PC-3 (cell line): ENCODE measurements at places on chromosomes 5 and 9. TPM values are rescaled to one million over a fixed set of nuclear protein-coding genes. Genes with fewer than 3 reads are reported as not detected.
A peak's percentile ranks its signal among the peaks of the same experiment; 100 is the strongest.

GRCh38 chr9:34929506-34930102 is 28.5 kb upstream of the PHF24 start:
- H3K27ac ChIP-seq: no peak overlapping the region
- no peaks in the 10 kb centered on the region for H3K4me1 ChIP-seq
- H3K36me3 ChIP-seq: no peaks in the 10 kb centered on the region

DNA sequence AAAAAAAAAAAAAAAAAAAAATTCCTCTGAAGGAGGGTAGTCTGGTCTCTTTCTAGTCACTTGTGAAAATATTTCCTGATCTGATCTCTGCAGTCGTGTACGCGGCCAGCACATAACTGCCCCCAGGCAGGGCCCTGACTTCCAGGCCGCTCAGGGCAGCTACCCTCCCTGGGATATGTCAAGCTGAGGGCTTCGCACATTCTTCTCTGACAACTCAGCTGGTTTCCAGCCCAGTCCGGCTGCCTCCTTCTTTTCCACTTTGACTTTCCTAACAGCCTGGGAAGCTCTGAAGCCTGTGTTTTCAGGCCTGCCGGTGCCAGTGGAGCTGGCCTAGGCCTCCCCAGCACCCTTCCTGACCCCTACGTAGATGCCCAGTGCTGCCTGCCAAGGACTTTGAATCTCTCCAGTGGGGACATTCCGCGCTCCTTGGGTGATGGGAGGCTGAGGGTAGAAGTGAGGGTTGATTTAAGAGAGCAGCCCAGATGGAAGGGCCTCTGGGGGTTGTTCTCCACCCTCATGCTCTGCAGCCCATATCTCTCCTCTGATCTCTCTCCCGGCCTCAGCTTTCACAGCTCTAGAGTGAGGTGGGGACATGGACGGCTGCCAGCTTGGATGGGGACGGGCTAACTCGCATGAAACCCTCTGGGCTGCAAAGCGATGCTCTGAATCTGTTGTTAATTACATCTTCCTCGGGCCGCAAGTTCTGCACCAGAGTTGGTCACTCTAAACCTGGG is 20.7 kb downstream of the COL5A1 start:
- no peak overlapping the region for H3K4me3 ChIP-seq
- peak; percentile 60 for DNase-seq
- no peaks in the 10 kb centered on the region for H3K36me3 ChIP-seq
- H3K27me3 ChIP-seq: no peaks in the 10 kb centered on the region
- peaks cover 22% of the 10 kb centered on the region; the same call in 1 of the 2 replicates for H3K4me1 ChIP-seq

DNA sequence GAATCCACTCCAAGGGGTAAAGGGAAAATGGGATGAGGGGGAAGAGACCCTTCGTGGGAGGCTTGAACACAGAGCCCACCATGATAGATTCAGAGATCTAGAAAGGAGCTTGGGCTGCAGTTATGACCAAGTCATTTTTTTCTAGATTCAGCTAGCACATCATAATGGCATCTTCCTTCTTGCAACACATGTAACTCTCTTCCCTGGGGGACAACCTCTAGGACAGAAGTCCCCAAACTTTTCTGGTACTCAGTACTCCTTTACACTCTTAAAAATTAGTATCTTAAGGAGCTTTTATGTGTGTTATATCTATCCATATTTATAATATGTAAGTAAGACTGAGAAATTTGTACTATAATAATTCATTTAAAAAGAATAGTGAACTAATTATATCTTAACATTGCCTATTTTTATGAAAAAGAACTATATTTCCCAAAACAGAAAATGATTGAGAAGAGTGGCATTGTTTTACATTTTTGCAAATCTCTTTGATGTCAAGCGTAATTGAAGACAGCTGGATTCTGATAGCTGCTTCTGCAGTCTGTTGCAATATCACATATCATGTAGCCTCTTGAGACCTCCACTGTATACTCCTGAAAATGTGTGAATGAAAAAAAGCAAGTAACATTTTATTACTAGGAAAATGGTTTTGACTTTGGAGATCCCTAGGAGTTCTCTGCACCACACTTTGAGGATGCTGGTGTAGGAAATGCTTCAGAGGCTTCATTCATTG is 875 bp downstream of the ACO1 start:
- no peak for DNase-seq
- H3K4me3 ChIP-seq: peak overlapping the region; percentile 93
- no peaks in the 10 kb centered on the region for H3K27me3 ChIP-seq
- H3K36me3 ChIP-seq: no peaks in the 10 kb centered on the region

DNA sequence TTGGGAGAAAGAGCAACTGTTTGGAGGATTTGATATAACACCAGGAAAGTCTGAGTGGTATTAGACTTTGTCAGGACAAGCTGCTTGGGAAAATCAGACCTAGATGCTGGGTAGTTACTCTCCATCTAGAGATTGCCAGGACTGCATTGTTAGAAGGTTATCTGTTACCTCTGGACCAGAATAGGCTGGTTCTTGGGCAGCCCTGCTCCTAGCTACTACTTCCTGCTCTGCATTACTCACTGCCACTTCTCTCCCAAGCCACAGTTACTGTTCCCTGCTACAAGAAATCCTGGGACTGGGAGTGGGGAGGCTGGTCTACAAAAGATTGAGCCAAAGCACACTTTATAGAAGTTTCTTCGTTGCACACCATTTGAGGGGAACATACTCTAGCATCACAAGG is 95.5 kb upstream of the KCNN2 start:
- no peak for DNase-seq
- no peak overlapping the region for H3K27ac ChIP-seq
- no peaks in the 10 kb centered on the region for H3K4me1 ChIP-seq
- H3K27me3 ChIP-seq: no peaks in the 10 kb centered on the region; the same call in 1 of the 2 replicates
- no peaks in the 10 kb centered on the region for H3K36me3 ChIP-seq
- no peak overlapping the region for H3K4me3 ChIP-seq

DNA sequence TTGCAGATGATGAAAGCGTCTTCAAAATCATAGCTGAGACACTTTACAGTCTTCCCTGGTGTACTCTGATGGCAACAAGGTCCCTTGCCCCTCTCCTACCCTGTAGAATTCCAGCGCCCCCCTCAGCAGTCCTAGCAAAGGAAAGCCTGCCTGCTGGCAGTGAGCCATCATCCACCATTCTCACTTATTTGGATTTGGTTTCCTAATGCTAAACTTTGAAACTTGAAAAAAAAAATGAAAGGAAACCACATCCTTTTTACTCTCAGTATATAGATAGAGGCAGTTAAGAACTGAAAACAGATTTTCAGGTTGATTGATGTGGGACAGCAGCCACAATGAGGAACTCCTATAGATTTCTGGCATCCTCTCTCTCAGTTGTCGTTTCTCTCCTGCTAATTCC is at the start of gene GZMA:
TSS of gene GZMA (plus strand) at position 299 of the 400 bp plus-strand sequence. CDS start at position 336, 37 bp downstream.
- no peaks in the 10 kb centered on the region for H3K4me1 ChIP-seq
- DNase-seq: no peak
- H3K4me3 ChIP-seq: no peak within 1 kb of the TSS
- no peaks in the 10 kb centered on the region for H3K36me3 ChIP-seq
- no peaks in the 10 kb centered on the region for H3K27me3 ChIP-seq
- H3K27ac ChIP-seq: no peak within 1 kb of the TSS

DNA sequence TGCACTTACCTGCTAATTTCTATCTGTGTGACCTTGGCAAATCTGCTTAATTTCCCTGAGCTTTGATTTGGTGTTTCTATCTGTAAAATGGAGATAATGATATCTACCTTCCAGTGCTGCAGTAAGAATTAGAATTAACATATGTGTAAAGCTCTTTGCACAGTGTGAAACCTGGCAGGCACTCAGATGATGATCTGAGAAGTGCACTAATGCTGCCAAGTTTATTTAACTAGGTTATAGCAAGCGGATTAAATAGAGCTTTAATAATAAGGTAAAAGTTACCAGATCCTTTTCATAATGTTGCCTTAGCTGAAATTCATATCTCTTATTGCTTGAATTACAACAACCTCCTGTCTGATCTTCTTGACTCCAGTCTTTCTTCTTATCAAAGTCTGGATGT is 315.3 kb upstream of the CD180 start:
- H3K4me3 ChIP-seq: no peak overlapping the region
- H3K27me3 ChIP-seq: no peaks in the 10 kb centered on the region
- H3K27ac ChIP-seq: no peak overlapping the region
- H3K36me3 ChIP-seq: no peaks in the 10 kb centered on the region
- no peaks in the 10 kb centered on the region for H3K4me1 ChIP-seq

DNA sequence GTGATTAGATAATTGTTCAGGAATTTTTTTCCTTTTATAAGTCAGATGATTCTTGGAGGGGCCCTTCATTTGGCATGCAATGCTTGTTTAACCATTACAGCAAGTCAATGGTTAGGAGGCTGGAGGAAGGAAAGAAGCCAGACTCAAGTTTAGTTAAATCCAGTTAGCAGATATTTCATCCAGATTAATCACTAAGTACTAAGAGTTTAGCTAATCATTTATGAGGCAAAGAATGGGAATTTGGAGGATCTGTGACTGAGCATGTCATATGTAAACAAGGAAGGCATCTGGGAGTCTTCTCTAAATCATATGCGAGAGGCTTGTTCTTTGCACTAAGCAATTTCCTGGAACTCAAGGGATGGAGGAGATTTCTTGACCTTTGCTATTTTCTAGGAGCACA is 145.3 kb upstream of the SGCD start:
- no peak for DNase-seq
- no peak overlapping the region for H3K4me3 ChIP-seq
- H3K4me1 ChIP-seq: no peaks in the 10 kb centered on the region
- no peaks in the 10 kb centered on the region for H3K27me3 ChIP-seq

DNA sequence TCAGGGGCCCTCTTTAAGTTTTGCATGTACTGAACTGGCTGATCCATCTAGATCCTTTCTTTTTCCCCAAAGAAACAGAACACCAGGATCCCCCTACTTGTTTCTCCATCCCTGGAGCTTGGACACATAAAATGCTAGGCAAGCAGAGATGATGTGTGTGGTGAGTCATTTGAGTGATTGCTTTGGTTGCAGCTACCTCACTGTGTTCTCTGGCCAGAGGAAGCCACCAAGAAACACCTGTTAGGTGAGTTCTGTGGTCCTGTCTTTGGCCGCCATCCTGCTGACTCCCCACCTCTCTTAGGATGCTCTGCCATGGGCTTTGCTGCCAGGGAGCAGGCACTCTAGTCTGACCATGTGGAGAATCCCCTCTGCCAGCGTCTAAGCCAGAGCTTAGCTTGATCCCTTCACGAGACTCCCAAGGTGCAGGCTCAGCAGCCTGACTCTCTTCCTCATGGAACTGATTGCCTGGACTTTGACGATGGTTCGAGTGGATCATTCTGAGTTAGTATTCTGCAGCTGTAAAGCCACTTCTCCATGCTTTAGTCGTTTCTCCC is 27.3 kb upstream of the DENND1A start:
- H3K27me3 ChIP-seq: no peaks in the 10 kb centered on the region
- H3K36me3 ChIP-seq: no peaks in the 10 kb centered on the region
- DNase-seq: peak; percentile 63
- H3K4me3 ChIP-seq: no peak overlapping the region

- no peaks in the 10 kb centered on the region for H3K4me1 ChIP-seq
- no peaks in the 10 kb centered on the region for H3K27me3 ChIP-seq
- H3K4me3 ChIP-seq: no peak overlapping the region
- H3K27ac ChIP-seq: no peak overlapping the region
- no peak for DNase-seq
- H3K36me3 ChIP-seq: no peaks in the 10 kb centered on the region
Measured at GRCh38 chr9:134760750-134761420, 119.3 kb downstream of the COL5A1 start.

DNA sequence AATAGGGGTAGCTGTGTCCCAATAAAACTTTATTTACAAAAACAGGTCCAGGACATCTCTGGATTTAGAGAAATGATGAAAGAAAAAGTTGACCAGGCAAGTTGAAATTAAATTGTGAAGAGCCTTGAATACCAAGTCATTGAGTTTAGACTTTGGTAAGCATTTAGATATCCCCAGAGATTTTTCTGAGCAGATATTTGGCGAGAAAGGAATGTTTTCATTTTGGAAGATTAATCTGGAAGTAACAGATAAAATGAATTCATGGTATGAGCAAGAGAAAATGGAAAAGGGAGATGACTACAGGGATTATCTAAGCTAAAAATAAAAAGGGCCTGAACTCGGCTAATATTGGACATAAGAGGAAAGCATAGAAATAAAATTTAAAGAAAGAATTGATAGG is 157.6 kb downstream of the ACTL7B start:
- no peaks in the 10 kb centered on the region for H3K36me3 ChIP-seq
- H3K27ac ChIP-seq: no peak overlapping the region
- H3K4me3 ChIP-seq: no peak overlapping the region
- DNase-seq: no peak

GRCh38 chr5:56078278-56079156 is 83.8 kb upstream of the IL6ST start:
- no peaks in the 10 kb centered on the region for H3K4me1 ChIP-seq
- no peaks in the 10 kb centered on the region for H3K27me3 ChIP-seq
- H3K27ac ChIP-seq: no peak overlapping the region
- H3K36me3 ChIP-seq: no peaks in the 10 kb centered on the region
- no peak overlapping the region for H3K4me3 ChIP-seq

DNA sequence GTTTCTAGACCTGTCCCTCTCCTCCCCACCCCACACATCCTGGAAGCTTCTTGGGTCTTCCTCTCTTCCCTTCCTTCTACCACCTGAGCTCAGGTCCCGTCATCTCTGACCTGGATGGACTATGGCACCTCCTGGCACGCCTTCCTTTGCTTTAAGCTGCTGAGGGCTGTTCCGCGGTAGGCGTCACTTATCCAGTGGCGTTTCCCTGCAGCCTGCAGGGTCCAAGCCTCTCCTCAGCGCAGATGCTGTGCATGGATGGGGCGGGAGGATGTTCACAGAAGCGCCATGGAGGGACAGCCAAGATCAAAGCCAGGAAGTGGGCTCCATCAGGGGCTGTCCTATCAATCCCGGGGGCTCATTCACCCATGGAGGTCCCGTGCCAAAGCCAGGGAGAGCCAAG is 23.8 kb upstream of the CNOT6 start:
- H3K4me1 ChIP-seq: peaks cover 6% of the 10 kb centered on the region; the same call in 1 of the 2 replicates
- no peak overlapping the region for H3K4me3 ChIP-seq
- no peak overlapping the region for H3K27ac ChIP-seq

DNA sequence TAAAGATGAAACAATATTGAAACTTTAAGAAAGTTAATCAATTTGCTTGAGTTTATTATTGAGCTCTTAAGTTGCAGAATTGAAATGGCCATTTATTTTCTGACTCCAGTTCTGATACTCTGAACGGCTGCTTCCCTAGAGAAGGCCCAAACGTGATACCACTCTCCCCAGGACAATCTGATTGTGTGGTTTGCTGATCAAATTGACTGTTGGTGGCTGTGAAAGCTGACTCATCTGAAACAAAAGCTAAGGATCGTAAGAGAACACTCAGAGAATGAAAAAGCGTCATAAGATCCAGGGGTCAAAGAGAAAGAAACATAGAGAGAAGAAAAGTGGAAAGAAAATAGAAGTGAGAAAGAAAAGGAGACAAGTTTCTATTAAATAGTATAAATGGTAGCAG is 147.2 kb downstream of the IZUMO3 start:
- no peak overlapping the region for H3K27ac ChIP-seq
- H3K27me3 ChIP-seq: no peaks in the 10 kb centered on the region
- H3K4me1 ChIP-seq: no peaks in the 10 kb centered on the region
- no peak overlapping the region for H3K4me3 ChIP-seq

- peaks cover 24% of the 10 kb centered on the region for H3K27me3 ChIP-seq
- H3K36me3 ChIP-seq: no peaks in the 10 kb centered on the region
- no peak overlapping the region for H3K4me3 ChIP-seq
- 0 out of 2 replicates have a peak, but pooled peaks cover 3% of the 10 kb centered on the region for H3K4me1 ChIP-seq
- no peak for DNase-seq
- no peak overlapping the region for H3K27ac ChIP-seq
Measured at GRCh38 chr5:181054871-181055459, 14.9 kb downstream of the BTNL9 start.

GRCh38 chr9:5628183-5628529 is 751 bp upstream of the RIC1 start:
- peak overlapping the region; percentile 76 for H3K4me3 ChIP-seq
- H3K27ac ChIP-seq: peak overlapping the region; percentile 81
- no peaks in the 10 kb centered on the region for H3K36me3 ChIP-seq
- DNase-seq: peak; percentile 34
- H3K4me1 ChIP-seq: peaks cover 38% of the 10 kb centered on the region

RORB gene
- 0.06 TPM in 1 of 2 replicates, not detected in the other for total RNA-seq

STX17 gene
- 12.8 TPM in 2 replicates for total RNA-seq

CEP120 gene
- 5.4 and 11.5 TPM in 2 replicates for total RNA-seq

HMCN2 gene
- 0.11 and 0.35 TPM in 2 replicates for total RNA-seq

ARL14EPL gene
- not detected in 2 replicates for total RNA-seq

IQGAP2 gene
- not detected in 2 replicates for total RNA-seq
